ENCODE measurements at places on chromosomes 3 and 15.

DNA sequence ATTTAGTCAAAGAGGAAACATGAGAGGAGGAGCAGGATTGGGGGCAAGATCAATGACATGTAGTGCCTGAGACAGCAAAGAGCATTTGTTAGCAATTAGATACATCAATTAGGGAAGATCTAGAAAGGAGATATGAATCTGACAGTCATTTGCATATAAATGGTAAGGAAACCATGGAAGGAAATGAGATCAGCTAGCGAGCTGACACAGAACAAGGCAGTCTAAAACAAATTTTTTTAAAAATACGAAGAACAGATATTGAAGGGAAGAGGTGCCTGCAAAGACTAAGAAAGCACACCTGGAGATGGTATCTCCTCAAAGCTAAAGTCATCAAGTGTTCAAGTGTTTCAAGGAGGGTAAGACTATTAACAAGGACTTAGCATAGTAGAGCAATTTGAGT lies 4.6 kb downstream of the EPM2AIP1 start:
- DNase-seq: no peak

GRCh38 chr3:150469031-150469930 lies 61.2 kb downstream of the TSC22D2 start:
- DNase-seq: no peak

DNA sequence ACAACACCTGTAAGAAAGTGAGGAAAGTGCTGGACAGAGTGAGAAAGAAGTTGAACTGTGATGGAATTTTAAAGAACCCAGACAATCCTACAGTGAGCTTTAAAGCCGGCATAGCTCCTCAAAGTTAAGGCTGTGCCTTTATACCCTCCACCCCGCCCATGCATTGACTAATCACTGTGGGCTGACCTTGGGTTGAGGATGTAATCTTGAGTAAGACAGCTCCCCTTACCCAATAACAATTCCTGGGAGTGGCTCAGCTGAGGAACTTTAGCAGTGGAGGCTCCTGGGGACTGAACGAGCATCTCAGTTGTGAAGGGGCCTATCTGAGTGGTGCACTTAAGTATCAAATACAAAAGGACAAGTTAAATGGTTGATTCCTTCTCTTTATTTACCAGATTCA lies 35.7 kb upstream of the ZNF770 start:
- DNase-seq: no peak

GRCh38 chr3:23583980-23584740 lies 221.6 kb upstream of the UBE2E1 start:
- no peak for DNase-seq

- no peak for DNase-seq
Measured at GRCh38 chr3:66552846-66553245, 52.0 kb upstream of the LRIG1 start.

GRCh38 chr15:90062023-90062442 lies 40.2 kb downstream of the IDH2 start:
- no peak for DNase-seq

- no peak for DNase-seq
Measured at GRCh38 chr3:13401149-13401548, 19.0 kb downstream of the NUP210 start.

DNA sequence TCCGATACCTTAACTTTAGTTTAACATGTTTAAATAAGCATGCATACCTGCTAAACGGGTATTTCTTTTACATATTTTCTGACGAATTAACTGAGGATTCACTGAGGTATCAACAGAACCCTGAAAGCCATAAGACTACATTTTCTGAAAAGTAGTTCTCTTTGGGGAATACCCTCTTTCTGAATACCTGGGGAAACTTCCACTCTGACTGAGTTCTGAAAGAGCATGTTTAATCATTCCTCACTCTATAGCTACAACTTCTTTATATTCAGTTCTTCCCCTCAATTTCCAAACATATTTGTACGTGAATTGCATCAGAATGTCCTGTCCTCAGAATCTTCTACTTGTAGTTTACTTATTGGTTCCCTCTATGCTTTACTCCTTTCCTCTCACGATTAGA lies 403.0 kb downstream of the ROBO1 start:
- no peak for DNase-seq

GRCh38 chr3:116591236-116591635 lies 118.3 kb upstream of the TUSC7 start:
- no peak for DNase-seq

DNA sequence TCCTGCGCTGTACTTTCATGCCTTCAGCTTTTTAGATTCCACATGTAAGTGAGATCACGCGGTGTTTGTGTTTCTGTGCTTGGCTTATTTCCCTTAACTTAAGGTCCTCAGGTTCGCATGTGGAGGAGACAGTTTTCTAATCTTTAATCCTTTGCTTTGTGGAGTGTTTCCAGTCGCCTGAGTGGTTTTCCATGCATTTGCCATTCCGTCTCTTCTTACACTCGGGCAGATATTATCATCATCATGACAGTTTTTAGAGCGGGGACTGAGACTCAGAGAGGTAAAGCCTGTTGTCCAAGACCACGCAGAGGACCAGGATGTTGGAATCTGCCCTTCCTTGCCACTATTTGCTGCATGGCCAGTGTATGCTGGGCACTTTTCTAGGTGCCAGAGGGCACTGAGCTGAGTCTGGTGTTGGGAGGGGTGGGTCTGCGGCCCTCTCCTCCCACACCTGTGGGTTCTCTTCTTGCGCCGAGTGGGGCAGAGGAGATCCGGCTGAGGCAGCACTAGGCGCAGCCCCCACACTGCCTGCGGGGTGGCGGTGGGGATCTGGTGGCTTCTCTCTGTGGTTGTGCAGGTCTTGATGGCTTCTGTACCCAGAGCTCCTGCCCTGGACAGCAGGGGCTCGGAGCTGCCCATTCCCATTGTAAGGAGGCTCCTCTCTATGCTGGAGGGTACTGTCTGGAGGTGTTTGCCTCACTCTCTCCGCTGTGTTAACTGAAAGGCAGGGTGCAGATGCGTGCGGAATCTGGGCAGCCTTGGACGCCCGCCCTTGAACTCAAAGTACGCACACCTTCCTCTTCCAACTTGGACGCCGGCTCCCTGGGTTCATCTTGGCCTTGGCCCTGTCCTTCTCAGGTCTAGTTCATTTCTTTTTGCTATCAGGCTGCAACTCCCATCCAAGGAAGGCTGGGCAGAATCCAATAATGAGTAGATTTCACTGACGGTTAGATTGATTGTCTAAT lies 156.0 kb upstream of the RGMA start:
- no peak for DNase-seq

DNA sequence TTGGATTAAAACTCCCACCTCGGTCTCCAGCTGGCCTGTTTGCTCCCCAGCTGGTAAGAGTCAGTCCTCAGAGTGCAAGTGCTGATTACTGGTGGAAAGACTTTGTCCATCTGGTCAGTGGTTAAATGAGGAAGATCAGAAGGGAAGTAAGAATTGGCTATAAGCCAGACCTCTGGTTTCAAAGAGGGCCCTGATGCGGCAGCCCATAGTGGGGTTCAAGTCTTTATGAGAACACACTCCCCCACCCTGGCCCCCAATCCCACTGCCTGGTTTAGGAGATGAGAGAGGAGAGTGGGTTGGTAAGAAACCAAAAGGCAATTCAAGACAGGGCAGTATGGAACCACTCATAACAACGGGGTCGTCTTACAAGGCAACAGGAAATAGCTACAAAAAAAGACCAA lies 65.0 kb downstream of the FRMD4B start:
- no peak for DNase-seq

- no peak for DNase-seq
Measured at GRCh38 chr15:47719730-47720129, 2.4 kb downstream of the SEMA6D start.

GRCh38 chr3:25883492-25883891 lies 93.6 kb downstream of the OXSM start:
- DNase-seq: no peak

DNA sequence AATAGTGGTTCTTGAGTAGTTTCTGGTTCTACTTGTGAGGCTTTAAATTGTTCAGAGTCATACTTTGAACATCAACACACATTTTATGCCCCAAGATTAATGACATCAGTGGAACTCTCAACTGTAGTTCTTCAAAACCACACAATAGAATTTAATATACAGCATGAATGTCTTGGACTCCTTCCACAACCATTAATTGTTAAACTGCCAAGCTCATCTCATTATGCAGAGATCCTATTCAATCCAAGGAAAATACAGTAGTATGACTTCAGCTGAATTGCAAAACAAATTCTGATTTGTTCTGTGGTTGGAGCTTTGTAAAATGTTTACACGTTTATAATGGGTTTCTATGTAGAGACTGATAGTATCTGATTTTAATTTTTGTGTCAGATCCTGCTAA lies 199.2 kb upstream of the SLC2A2 start:
- DNase-seq: no peak

DNA sequence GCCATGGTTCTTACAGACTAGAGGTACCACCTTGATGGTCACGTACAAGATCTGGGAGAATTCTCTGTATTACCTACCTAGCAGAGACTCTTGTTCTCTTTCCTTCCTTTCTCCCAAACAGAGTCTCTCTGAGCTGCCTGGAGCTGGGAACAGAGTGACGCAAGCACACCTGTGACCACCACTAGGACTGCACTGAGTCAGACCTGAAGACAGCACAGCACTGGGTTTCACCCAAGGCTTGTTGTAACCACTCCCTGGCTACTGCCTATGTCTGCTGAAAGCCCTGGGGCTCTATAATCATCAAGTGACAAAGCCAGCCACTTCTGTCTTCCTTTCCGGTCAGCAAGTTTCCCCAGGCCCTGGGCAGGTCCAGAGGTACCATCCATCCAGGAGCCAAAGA lies 293.3 kb upstream of the CNTN4 start:
- DNase-seq: no peak

GRCh38 chr3:20072422-20072821 lies 32.2 kb downstream of the KAT2B start:
- no peak for DNase-seq

DNA sequence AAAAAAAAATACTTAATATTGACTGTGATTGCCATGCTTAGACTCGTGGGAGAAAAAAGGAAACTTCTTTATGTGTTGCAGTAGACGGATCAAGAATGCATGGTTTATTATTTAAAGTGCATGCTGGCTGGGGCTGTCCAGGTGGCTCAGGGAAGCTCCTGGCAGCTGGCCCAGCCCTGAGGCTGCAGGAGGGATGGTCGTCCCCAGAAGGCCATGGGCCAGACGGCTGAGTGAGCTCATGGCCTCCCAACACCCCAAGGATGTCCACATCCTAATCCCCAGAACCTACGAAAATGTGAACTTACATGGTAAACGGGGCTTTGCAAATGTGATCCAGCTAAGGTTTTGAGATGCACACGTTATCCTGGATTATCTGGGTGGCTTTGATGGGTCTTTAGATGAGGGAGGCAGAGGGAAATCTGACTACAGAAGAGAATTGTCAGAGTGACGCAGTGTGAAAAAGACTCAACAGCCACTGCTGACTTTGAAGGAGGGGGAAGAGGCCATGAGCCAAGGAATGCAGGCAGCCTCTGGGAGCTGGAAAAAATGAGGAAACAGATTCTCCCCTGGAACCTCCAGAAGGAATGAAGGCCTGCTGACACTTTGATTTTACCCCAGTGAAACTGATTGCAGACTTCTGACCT lies 29.8 kb downstream of the ADAMTS17 start:
- DNase-seq: no peak

GRCh38 chr15:82146990-82147461 lies 101.2 kb upstream of the MEX3B start:
- no peak for DNase-seq

DNA sequence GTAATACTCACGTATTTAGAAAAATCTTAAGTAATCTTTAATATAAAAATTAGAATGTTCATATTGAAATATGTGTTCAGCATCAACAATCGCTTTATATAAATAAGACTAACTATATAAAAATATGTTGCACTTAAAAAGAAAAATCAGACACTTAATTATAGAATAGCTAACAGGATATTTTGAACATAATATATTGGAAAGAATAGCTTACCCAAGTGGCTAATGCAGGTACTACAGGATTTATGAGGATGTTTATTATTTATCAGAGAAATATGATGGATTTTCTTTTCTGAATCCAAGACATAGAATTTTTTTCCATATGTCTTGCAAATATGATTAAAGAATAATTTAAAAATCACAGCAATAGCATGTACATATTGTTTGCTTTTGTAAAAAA lies 567.9 kb upstream of the GBE1 start:
- DNase-seq: no peak

GRCh38 chr3:141738891-141739363 lies 829 bp downstream of the RNF7 start:
- DNase-seq: no peak

GRCh38 chr3:111677007-111677392 lies 81.9 kb upstream of the ZBED2 start:
- no peak for DNase-seq

DNA sequence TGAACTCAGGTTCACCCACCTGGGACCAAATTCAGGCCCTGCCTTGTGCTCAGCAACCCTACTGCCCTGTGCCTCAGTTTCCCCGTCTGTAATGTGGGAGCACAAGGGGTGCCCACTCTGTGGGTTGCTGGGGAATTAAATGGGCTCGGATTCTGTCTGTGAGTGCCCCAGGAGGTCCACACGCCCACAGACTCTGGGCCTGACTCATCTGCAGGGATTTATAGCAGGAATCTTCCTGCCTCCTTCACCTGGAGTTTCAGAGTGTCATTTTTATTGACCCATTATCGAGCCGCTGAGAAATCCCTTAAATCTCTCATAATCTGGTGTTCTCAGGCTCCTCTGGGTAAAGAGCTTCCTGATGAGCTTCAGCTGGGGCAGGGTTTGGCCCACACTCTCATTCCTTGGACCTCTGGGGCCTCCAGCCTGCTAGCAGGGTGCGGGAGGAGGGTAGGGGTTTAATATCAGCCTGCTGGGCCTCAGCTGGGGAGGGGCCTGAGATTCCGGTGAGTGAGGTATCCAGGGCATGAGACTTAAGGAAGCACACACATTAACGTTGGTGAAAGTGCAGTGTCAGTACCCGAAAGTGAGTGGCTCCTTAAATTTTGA lies 16.4 kb downstream of the C3orf18 start:
- no peak for DNase-seq

DNA sequence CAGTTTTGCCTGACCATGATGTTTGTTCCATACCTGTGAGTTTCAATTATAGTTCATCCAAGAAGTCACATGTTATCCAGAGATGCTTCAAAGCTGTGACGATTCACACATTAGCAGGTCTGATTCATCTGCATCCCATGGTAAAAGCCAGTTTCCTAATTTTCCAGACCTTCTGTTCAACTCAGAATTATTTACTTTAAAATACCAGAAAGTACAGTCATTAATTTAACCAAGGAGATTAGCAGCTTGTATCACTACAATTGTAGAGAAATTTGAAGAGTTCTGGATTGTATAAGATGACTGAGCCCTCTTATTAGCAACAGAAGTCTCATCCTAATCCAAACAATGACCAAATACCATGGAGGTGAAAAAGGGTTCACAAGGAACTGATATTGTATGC lies 76.1 kb upstream of the THBS1 start:
- no peak for DNase-seq

DNA sequence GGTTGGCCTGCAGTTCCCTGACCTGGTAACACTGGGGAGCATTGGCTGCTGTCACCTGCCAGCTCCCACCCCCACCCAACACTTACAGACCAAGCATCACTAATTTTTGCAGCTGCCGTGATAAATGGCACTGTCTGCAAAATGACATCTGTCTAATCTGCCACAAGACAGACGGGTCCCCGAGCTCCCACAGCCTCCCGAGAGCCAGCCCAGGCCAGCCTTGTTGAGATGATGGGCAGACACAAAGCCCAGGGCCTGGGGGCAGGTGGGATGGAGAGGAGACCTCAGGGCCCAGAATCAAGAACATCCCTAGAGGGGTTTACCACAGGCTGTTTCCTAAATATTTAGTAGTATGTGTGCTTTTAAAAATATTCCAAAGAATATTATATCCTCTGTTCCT lies 203.4 kb downstream of the TBC1D2B start:
- DNase-seq: no peak
